ENCODE measurements at places on chromosomes 2 and 18.
A peak's percentile ranks its signal among the peaks of the same experiment; 100 is the strongest.

DNA sequence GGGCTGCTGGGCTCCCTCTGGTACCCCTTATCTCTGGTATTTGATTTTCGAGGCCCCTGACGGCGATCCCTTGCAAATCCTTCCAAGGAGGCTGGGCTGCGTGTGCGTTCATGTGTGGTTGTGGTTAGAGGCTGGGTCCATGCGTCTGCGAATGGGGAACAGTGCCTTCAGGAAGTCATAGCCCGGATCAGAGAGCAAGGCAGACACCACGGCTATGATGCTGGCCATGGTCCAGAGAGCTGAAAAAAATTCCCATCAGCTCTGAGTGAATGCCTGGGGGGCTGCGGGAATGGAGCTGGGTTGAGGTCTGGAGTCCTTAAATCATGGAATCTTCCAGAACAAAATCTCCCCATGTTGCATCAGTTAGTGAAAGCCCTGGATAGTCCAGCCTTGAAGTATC is 145.5 kb downstream of the ACKR3 start:
- peak; percentile 22 for DNase-seq

- DNase-seq, result no peak
Observed at GRCh38 chr18:33729556-33729955, 151.5 kb downstream of the ASXL3 start.

DNA sequence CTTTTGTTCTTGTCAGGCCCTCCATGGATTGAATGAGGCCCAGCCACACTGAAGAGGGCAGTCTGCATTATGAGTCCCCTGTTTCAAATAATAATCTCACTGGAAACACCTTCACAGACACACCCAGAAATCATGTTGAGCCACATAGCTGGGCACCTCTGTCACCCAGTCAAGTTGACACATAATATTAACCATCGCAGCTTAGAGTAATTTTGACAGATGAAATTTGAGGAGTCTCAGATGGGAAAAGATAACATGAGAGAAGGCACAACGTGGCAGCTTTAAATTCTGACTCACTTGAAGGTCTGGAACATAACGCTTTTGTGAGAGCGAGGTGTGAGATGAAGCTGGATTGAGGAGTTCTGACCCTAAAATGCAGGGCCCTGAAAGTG is 70.9 kb upstream of the TMEM87B start:
- DNase-seq, result no peak

DNA sequence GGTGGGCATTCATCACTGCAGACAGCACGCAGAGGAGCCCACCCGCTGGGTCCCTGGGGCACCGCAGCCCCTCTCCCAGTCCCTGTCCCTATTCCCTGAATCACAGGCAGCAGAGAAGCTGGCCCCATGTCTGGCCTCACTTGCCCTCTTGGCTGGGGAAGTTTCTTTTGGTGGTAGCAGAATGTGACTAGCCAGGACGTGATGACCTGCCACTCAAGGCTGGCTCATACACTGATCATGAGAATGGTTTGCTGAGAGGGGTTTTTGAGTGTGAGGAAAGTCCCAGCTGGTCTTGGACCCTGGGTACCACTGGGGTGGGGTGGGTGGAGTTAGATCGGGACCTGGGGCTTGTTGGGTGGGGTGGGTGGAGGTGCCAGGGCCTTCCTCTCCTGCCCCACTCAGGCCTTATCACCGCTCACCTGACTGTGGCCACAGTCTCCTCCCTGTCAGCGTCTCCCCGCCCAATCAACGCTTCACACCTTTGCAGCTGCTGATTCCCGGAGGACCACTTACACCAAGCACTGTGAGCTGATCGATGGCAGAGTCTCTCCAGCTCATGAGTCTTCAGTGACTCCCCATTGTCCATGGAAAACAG is 28.9 kb upstream of the FOSL2 start:
- DNase-seq, result no peak

GRCh38 chr2:3785220-3785889 is 82.0 kb downstream of the DCDC2C start:
- DNase-seq, result no peak

DNA sequence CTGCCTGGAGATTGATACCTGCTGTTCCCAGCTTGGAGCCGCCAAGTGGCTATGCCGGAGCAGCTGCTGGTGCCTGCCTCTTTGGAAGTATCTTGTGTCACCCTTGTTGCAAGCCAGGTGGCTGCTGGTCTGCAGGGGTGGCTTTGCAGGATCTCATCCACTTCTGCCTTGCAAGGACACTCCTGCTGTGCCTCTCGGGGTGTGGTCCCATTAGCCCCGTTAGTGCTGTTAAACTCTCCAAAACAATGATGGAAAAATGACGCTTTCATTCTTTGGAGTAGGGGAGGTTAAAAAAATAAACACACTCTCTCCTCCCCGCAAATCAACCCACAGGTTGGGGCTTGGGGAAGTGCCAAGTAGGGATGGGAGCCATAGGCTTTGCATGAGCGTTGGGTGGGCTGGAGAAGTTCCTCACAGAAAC is 352.8 kb downstream of the RNF144A start:
- no peak for DNase-seq

GRCh38 chr2:26477126-26477910 is 606 bp downstream of the OTOF start:
- no peak for DNase-seq

DNA sequence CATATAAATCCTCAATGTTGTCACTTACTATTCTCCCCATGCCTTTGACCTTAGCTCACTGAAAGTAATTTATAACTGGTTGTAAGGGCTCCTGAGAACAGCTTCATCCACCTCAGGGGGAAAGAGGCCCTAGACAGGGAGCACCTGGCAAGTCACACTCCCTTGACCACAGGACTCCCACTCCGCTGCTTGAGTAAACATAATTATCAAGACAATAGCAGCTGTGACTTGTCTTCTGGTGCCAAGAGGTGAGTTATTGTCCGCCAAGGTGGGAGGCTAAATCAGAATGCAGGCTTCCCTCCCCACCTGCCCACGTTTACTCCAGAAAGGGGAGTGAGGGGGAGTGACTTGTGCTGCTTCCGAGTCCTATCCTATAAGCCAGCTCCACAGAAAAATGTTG is 230.6 kb upstream of the LRATD1 start:
- DNase-seq, result no peak

GRCh38 chr2:235630718-235631296 is 137.0 kb downstream of the AGAP1 start:
- DNase-seq, result no peak

- DNase-seq, result no peak
Observed at GRCh38 chr18:46418663-46419260, 238.3 kb downstream of the LOXHD1 start.

GRCh38 chr2:48519593-48519992 is 10.4 kb upstream of the STON1 start:
- no peak for DNase-seq

- DNase-seq, result no peak
Observed at GRCh38 chr2:63553049-63553448, 35.2 kb downstream of the WDPCP start.

DNA sequence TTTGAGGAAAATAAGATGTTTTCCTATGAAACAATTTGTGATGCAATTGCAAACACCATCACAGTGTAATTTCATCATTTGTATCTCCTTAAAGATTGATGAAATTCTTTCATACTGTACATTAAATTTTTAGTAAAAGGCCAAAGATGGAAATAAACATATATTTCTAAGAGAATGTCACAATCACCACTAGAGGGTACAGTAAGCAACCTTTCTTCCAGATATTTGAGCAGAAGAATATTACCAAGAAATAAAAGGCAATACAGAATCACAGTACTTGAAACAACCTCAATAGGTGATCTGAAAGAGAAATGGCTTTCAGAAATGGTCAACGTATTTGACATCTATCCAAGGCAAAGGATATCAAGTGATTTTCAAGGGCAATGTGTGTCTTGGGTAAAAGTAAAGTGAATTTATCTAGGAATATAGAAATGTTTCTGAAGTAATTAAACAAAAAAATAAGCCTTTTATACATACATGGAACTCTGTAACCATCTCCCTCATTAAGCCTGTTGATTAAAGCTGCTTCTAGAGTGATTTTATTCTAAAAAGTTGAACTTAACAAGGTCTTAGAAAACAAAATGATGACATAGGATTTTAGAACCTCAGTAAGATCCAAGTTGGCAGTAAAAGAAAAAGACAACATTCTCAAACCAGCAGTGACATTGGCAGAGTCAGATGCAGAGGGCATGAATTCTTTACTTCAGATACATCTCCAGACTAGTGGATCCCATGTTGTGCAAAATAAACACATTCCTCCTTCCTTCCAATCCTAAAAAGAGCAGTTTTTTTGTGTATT is 90.3 kb upstream of the SESTD1 start:
- no peak for DNase-seq

DNA sequence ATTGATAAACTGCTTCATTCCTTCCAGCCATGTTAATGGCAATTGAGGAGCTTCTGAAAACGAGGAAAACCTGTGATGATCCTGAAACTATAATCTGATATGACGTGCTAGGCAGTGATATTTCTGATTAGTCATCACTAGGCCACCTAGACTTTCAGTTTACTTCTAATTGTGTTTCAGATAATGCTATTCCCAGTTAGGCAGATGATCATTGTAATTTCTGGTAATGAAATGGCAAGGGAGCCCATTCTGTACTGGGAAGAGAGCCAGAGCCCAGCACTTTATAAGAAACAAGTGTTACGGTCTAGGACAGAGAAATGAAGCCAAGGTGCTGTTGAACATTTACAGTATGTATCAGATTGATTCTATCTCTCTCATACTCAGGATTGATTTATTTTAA is 106.2 kb downstream of the CPO start:
- DNase-seq, result no peak

DNA sequence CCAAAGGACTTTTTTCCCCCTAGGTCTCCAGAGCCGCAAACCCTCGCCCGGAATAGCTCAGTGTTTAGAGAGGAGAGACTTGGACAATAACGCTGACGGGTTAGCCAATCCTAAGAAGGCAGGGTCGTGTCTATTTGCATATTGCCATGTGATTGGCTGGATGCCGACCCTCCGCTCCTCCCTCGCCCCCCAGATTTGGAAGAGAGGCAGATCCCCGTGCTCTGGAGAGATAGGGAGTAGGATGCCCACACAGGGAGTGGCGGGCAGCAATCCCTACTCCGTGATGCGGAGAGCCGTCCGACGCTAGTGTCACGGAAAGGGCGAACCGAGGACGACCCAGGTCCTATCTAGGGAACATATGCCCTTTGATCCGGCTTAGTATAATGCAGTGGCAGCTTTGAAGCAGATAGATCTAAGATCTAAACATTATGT is 1.4 kb downstream of the WNT6 start:
- no peak for DNase-seq

- no peak for DNase-seq
Observed at GRCh38 chr18:29378651-29379136, 1201.8 kb upstream of the CDH2 start.

DNA sequence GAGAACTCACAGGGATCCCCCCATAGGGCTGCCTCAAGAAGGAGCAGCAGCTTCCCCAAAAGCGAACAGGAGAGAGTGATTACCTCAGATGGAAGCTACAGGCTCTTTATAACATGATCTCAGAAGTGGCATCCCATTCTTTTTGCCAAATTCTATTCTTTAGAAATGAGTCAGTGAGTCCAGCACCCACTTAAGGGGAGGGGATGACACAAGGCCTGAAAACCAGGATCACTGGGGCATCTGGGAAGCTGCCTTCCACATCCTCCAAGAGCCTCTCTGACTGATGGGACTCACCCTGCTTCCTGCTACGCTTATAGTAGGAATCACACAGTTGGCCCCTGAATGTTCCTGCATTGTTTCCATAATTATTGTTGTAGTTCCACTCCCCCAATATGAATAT is 96.5 kb downstream of the MAPK4 start:
- no peak for DNase-seq

DNA sequence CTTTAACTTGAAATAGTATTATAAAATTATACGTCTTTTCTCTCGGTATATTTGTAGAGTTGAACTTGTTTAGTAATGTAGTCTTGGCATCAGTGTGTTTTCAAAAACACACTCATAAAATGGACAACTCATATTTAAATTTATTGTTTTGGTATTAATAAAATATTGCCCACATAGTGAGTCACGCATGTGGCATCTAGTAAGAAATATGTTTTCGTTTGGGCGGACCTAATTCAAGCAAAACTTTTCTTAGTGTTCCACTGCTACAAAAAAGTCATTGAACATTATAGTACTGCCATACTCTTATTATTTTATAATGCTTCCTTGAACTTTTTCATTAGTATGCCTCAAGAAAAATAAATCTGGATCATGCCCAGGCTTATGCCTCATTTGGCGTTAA is 31.1 kb upstream of the FAM237A start:
- no peak for DNase-seq

GRCh38 chr2:54957321-54957999 is 92.8 kb downstream of the RTN4 start:
- DNase-seq, result no peak

GRCh38 chr2:197919487-197919886 is 115.1 kb downstream of the PLCL1 start:
- no peak for DNase-seq

DNA sequence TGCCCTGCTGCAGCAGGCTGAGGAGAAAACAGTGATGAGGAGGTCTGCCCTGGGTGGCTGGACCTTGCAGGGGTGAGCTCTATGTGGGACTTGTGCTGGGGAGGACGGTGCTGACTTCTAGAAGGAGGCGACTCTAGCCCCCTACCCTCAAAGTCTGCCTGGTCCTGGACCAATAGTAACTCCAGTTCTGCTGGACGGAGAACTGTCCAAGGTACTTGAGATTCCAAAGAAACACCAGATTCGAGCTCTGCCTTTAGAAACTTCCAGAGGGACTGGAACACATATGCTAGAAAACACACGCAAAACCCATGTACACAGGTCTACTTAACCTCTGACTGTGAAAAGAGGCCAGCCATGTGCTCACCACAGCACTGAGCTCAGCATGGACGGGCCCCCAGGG is 260.6 kb downstream of the TWIST2 start:
- no peak for DNase-seq

DNA sequence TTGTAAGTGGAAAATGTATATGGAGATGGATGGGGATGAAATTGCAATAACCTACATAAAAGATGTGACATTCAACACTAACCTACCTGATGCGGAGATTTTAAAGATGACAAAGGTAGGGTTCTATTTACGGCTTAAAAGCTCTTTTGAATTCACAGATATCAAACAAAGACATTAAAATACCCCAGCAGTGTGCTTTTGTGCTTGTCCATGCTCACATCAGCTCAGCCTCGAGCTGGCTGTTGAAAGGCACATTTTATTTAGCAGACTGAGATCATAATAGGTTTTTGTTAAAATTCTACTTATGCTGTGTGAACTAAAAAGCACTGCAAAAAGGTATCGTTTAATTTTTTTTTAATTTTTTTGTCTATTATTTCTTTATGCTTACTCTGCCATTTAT is 96.0 kb upstream of the CDCA7 start:
- DNase-seq, result no peak

GRCh38 chr2:198098918-198099317 is 294.5 kb downstream of the PLCL1 start:
- DNase-seq, result no peak

GRCh38 chr2:59726228-59727120 is 827.0 kb downstream of the BCL11A start:
- peak; percentile 11 for DNase-seq

- DNase-seq, result no peak
Observed at GRCh38 chr2:55114082-55114481, 63.8 kb upstream of the RTN4 start.

DNA sequence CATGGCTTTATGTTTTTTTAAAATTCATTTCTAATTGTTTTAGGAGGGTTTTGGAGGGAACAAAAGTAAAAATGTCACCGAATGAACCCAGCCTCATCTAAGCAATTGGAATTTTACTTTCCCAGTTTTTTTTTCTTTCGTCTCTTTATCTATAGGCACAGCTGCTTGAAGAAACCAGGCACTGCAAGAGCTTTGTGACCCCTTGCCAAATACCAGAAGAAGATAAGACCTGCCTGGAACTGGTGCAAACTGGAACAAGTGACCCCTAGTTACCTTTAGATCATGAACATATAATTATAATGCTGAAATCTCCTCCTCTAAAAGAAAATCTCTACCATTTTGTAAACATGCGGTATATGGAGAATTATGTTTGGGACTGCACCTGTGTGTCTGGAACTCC is 100.9 kb downstream of the TSN start:
- DNase-seq, result no peak

Measured in GDM1 (cell line).